ENCODE measurements at places on chromosomes 5 and 9.

DNA sequence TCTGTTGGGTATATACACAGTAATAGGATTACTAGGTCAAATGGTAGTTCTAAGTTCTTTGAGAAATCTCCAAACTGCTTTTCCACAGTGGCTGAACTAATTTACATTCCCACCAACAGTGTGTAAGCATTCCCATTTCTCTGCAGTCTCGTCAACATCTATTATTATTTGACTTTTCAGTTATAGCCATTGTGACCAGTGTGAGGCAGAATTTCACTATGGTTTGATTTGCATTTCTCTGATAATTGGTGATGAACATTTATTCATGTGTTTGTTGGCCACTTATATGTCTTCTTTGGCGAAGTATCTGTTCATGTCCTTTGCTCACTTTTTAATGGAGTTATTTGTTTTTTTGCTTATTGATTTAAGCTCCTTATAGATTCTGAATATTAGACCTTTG, 596.2 kb upstream of the DAB2 start:
- DNase-seq = no peak

DNA sequence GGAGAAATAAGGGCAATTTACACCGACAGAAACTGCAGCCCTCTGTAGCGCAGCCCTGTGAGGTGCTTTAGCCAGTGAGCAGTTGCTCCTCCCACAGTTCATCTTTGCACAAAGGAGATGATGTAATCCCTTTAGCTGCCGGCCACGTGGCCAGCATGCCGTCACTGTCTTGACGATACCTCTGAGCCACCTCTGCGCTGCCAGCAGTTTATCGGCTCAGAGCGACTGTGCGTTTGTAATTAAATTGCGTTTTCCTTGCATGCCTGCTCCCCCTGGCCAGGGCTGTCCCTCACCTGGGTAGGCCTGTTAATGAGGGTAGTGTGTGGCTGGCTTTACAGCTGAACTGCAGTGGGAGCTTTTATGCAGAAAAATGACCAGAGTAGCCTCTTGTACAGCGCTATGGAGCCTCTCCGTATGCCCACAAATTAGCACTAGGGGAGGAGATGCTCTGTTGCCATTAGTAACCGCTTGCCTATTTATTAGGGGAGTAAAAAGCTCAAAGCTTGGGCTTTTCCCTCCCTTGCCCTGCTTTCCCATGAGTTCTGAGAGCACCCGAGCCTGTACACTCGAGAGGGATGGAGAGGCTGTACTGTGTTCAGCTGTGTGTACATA, 107.0 kb downstream of the TRIO start:
- DNase-seq = peak; percentile 63

GRCh38 chr5:34005681-34006080, 2.2 kb downstream of the AMACR start:
- no peak for DNase-seq

DNA sequence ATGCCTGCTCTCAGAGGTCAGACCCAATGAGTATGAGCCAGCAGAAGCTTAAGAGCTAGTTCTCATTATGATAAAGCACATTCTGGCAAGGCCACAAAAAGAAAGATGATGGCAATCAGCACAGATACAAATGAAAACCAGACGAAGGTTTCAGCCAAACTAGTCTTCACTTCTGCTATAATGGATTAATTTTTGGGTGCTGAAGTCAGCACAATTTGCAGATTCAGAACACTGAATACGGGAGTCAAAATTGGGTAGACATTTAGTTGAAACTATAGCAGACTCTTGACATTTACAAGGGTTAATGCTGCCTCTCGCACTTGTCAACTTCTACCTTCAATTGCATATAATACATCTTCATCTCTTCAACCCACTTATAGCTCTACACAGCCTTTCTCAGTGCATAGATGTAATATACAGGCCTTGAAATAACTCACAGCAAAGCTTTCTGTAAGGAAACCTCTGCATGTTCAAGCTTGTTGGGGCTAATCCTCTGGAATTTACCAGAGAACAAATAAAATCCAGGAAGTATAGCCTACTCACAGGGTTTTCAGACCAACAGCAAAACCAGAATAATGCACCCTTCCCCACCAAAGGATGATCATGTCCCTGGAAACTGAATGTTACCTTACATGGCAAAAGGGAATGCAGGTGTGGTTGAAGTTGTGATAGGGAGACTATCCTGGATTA, 77.1 kb downstream of the BAAT start:
- no peak for DNase-seq

DNA sequence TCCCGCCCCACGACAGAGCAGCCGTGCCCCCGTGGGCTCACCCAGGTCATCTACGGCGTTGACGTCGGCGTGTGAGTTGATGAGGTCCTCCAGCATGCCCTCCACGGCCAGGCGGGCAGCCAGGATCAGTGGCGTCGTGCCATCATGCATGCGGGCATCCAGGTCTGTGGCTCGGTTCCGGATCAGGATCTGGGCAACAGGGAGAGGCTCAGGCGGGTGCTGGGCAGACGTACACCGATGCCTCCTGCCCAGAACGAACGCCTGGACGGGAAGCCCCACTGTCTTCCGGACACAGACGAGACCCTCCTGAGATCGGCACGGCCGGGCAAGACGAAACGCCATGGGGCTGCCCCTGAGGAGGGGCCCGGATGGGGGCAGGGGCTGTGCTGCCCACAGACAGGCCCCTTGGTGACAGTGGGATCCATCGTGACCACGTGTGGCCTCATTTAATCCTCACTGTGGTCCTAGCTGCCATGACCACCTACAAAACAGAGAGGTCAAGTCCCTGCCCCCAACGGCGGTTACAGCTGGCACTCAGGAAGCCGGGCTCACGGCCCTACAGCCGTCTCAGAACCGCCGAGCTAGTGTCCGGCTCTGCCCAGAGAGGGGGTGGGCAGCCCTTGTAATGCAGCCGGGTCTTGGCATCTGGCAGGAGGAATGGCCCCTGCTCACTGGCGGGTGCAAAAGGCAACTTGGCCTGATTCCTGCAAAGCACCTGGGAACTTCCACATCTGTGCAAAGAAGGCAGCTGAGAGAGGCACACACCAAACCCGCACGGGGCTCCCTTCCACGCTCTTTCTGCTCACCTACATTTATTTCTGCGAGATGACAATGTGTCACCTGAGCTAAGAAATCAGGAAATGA, 16.5 kb upstream of the SEC16A start:
- DNase-seq = no peak

All from NCI-H774 (cell line).